ENCODE measurements at places on chromosomes 7 and 10.

DNA sequence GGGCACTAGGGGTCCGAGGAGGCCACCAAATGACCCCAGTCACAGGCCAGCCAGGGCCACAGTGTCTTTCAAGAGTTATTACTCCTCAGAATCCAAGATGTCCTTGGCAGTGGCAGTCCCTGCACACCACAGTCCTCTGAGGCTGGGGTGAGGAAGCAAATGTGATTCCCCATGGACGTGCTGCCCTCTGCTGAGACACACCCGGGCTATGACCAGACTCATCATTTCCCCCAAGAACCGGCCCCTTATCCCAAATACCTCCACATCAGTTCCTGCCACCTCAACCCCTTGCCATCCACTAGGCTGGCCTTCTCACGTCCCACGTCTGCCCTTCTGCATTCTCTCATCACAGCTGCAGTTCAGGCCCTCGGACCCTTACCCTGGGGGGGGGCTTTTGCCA, 5.0 kb downstream of the PRKAG2 start:
- DNase-seq: no peak

- DNase-seq: no peak
These were observed 420.2 kb downstream of the PTPRN2 start for GRCh38 chr7:158167373-158167772.

DNA sequence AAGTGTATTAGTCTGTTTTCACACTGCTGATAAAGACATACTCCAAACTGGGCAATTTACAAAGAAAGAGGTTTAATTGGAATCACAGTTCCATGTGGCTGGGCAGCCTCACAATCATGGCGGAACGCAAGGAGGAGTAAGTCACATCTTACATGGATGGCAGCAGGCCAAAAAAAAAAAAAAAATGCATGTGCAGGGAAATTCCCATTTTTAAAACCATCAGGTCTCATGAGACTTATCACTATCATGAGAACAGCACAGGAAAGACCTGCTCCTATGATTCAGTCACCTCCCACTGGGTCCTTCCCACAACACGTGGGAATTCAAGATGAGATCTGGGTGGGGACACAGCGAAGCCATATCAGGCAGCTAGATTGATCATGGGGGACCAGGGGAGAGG, 136.8 kb downstream of the EXOC4 start:
- no peak for DNase-seq

GRCh38 chr7:141619745-141620144, 68.5 kb downstream of the AGK start:
- no peak for DNase-seq

Data from posterior vena cava (tissue), 2 donors.